ENCODE measurements at places on chromosomes 11 and 22.
A peak's percentile ranks its signal among the peaks of the same experiment; 100 is the strongest.

- DNase-seq, result no peak
These were observed 13.8 kb downstream of the PRRG4 start for GRCh38 chr11:32843544-32843943.

GRCh38 chr11:128624269-128625175, 37.2 kb upstream of the ETS1 start:
- peak; percentile 47 for DNase-seq

DNA sequence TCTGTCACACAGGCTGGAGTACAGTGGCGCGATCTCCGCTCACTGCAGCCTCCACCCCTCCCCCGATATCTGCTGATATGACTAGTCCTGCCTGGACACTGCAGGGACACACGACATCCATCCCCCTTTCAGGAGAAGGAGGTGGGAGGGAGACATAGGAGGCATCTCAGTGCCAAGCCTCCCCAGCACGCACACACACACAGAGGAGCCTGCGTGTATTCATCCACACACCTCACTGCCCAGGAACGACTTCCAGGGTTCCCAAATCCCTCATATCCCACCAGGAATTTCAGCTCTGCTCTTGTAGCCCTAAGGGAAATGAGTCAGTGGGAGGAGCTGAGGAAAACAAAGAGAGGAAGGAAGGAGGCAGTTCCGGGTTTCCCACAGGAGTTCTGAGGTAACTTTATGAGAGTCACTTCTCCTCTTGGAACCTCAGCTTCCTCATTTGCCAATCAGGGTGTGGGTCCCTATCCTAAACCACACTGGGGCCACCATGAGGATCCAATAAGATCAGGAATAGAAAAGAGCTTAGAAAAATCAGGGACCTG, 37.2 kb upstream of the ACER3 start:
- no peak for DNase-seq

DNA sequence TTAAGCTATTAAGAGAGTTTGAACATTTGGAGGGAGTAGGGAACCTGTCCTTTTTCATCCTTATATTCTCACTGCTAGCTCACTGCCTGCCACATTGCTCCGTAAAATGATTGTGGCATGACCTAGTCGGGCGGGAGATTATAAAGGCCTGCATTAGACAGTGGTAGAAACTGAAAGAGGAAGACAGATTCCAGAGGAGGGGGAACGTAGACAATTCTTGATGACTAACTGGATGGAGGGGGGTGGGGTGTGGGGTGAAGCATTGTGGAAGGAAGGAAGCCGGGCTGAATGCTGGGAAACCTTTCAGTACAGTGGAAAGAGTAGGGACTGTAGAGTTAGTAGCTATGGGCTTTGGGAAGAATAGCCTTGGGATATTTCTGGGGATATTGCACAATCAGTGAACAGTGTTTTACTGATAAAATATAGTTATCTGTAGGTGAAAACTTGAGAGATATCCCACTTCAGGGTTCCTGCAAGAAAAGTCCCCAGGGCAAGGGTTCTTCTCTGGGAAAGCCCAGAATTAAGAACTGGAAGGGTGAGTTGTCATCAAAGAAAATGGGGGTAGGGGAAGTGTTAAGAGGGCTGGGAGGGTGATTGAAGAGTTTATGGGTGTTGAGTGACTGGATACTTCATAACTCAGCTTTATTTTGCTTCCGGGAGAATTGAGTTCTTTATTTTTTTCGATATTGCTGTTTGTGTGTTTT, 2.1 kb downstream of the MED15 start:
- DNase-seq, result peak; percentile 31

- no peak for DNase-seq
These were observed 50.8 kb downstream of the SCN3B start for GRCh38 chr11:123603666-123604065.

- DNase-seq, result no peak
These were observed 21.0 kb upstream of the WNT7B start for GRCh38 chr22:45997777-45998637.

GRCh38 chr11:44261800-44262591, 47.9 kb downstream of the ALX4 start:
- DNase-seq, result no peak
